ENCODE measurements at places on chromosomes 2 and 18.

GRCh38 chr2:62787386-62787785 is 81.9 kb downstream of the EHBP1 start:
- DNase-seq = peak; percentile 44

- DNase-seq = no peak
Observed at GRCh38 chr2:33488178-33488690, 11.8 kb downstream of the RASGRP3 start.

GRCh38 chr18:78978349-78979055 is 1.1 kb upstream of the SALL3 start:
- no peak for DNase-seq

DNA sequence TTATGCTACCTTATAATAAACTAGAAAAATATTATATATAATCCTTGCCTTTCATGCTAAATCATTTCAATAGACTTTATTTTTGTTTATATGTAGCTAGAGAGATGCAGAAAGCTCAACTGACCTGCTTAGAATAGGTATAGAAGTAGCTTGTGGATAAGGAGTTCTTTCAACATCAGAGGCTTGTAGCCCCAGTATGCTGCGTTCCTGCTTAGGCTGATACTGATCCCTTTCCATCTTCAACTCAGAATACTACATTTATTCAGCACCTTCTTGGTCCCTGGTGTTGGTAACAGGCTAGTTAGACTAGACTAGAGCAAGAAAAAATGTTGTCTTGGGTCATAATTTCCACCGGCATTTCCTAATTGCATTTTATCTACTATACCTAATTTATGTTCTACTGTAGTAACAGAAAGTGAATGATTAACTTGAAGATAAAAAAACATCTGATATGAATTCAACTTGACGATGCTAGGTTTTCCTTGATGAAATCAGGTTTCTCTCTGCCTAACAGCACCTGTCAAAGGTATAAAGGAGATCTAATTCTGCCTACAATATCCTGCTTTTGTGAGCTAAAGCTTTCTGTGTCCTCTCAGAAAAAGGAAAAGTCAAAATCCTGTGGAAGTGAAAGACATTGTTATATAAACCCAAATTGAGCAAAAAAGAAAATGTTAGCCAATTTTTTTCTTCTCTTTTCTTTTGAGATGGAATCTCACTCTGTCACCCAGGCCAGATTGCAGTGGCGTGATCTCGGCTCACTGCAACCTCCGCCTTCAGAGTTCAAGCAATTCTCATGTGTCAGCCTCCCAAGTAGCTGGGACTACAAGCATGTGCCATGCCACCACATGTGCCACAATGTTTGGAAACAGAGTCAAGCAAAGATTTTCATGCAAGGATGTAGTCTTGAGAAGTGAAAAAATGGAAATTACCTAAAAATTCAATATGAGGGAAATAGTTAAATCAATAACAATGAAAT is 5.8 kb downstream of the PECR start:
- no peak for DNase-seq

DNA sequence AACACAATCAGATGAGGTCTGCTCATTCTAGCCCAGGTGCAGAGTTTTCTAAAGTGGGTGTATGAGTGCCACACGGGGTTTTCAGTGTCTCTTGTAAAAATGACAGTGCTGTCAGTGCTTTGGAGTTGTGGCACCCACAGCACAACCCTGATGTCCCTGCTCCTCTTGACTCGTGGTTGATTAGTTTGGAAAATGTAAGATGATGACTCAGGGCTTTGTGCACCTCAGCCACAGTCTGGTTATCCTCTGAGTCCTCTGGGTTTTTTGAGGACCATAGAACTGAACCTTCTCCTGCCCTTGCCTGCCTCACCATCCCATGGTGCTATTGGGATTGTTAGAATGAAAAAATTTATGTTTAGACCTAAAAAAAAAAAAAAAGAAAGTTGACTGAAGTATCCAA is 105.6 kb downstream of the MYO1B start:
- DNase-seq = no peak

DNA sequence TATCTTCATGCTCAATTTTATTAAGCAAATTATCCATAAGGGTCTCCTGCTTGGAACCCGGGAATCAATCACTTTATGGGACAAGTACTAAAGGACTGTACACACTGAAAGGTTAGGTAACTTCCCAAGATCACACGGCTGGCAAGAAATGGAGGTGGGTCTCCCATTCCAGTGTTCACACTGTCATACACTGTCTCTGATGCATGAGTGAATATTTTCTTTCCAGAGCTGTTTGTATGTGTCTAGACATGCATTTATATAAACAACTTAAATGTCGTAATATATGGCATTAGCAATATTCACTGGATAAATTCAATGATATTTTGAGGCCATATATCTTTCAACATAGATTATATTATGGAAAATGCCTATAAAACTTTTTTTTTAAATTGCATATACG is 223.4 kb downstream of the DYM start:
- no peak for DNase-seq

DNA sequence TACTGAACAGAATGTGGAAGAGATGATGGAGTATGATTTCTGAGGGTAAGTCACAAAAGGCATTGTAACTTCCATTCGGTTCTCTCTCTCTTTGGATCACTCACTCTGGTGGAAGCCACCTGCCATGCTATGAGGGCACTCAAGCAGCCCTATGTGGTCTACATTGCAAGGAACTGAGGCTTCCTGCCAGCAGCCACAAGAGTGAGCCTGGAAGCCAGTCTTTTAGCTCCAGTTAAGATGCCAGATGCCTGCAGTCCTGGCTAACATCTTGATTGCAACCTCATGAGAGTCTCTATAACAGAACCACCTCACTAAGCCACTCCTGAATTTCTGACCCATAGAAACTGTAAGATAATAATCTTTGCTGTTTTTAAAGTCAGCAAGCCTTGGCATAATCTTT is 935.7 kb downstream of the LRP1B start:
- DNase-seq = no peak

- DNase-seq = no peak
Observed at GRCh38 chr2:61512768-61513398, 25.3 kb downstream of the XPO1 start.

GRCh38 chr2:13009027-13009642 is 292.4 kb downstream of the TRIB2 start:
- DNase-seq = no peak

DNA sequence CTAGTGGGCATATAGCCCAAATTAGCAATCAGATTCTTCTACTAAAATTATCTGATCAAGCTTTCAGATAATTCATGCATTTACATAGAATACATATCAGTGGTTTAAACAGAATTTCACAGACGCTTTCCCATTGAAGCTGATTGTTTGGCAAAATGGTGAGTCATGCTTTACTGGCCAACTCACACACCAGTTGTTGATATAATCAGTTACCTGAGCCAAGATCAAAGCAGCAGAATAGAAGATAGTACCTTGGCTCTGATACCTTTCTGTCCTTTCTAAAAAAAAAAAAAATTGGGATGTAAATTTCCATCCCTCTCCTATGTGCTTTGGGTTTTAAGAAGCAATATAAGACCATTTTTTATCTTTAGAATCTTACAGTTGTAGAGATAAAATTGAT is 178.0 kb downstream of the MCFD2 start:
- DNase-seq = peak; percentile 62

DNA sequence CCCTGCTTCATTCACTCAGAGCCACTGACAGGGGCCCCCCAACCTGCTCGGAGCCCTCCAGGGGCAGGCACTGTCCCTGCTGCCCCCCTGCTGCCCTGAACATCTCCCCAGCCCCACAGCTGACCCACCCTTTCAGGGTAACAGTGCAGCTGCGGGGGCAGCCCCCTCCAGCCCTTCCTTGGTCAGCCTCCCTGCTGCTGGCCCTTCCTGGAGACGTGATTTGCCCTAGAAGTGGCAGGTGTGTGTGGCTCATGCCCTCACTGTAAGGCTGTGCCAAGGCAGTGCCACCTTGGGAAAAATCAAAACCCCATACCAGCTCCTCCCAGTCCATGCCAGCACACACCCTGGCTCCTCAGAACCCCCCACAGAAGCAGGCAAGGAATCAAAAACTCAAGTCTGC is 184.2 kb upstream of the HDAC4 start:
- DNase-seq = no peak

DNA sequence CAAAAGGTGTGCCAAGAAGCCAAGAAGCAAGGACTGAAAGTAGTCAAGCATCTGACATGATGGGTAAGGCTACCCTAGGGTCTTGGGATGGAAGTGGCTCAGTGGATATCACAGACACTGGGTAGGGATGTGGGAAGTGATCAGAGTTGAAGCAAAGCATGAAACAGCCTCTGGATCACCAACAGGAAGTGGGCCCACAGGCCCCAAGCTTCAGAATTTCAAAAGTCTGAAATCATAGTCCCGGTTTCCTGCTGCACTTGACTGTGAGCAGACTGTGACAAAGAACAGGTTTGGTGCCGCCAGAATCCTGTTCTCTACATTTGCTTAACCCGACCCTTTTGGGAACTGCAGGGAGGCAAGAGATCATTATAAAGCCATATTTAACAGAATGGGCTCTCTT is 57.4 kb downstream of the SP100 start:
- DNase-seq = no peak

GRCh38 chr2:151269798-151270568 is 8.3 kb upstream of the RBM43 start:
- no peak for DNase-seq

GRCh38 chr2:126315828-126316227 is 340.1 kb upstream of the GYPC start:
- DNase-seq = no peak

DNA sequence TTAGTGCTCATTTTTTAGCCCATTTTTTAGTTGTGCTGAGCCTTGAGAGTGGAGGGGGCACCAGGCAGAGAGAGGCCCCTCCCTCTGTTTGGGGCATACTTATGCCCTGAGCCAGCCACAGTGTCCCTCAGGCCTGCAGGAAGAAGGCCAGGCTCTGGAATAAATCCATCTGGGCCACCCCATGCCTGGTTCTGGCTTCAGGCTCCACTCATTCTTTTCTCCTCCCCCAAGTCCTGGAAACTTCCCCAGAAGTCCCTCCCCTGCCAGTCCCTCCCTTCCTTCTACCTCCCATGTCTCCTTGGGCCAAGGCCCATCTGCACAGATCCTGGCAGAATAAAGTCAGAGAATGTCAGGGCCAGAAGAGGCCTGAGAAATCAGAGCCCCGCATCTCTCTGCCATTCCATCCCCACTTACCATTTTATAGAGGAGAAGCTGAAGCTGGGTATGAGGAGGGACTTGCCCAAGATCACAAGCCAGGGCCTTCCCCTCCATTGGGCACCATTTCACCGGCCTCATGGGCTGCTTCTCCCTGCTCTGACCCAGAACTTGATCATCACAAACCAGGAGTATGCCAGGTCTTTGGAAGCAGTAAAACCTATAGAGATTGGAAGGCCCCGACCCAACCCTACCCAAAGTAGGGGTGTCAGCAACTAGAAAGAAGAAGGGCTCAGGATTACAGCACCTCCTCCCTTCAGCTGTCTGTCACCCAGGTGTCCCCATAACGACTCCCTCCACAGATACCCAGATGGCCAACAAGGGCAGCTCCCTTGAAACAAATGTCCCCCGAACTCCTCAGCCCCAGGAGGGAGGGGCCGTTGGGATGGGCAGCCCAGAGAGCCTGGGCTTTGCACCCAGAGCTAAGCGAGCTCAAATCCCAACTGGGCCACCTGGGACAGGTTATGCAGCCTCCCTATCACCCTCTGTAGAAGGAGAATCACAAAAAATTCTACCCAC is 108.4 kb downstream of the POLR1A start:
- no peak for DNase-seq

- DNase-seq = no peak
Observed at GRCh38 chr2:187497858-187498463, 49.9 kb upstream of the CALCRL start.

DNA sequence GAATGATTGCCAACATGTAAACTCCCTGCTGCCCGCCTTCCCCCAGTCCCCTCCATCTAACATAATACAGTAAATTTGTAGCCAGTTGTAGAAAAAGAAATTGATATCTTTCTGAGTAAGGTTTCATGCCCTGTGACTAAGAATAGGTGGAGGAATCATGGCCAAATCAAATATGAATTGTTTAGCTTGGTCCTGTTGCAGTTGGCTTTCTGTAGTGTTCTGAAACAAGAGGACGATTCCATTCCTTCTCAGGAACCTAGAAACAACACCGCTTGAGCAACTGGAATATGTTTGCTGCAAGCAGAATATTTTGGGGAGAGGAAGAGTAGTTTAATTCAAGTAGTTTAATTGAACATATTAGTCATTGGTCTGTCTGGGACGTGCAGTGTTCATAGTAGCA is 7.0 kb upstream of the DRC1 start:
- DNase-seq = no peak

DNA sequence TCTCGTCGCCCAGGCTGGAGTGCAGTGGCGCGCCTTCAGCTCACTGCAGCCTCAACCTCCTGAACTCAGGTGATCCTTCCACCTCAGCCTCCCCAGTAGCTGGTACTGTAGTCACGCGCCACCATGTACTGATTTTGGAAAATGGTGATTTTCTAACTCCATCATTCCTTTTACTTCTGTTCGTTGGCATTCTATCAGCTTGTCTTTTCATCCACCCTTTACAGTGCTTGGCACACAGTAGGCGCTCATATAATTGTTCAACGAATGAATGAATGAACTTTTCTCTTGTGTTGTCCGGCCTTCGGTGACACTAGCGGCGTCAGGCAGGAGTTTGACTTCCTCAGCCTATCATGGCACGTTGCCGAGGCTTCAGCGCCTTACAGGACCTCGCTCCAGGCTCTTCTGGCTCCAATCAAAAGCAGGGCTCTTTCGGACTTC is 373 bp upstream of the MTHFD2 start:
- no peak for DNase-seq

- no peak for DNase-seq
Observed at GRCh38 chr18:75086494-75087034, 122.4 kb downstream of the PTGR3 start.

DNA sequence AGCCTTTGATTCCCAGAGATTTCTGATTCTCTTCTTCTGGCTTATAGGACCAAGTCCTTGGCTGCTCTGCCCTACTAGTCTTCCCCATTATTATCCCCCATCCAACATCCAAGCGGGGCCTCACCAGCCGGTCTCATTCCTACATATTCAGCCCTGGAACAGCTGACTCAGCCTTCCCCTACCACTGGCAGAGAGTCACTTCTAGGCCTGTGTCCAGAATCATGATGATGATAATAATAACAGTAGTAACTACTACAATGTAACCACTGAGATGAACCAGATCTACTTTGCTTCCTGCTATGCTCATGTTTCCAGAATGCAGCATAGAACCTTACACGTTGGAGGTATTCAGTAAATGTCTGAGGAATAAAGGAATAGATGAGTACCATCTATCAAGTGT is 295.2 kb downstream of the SRBD1 start:
- DNase-seq = no peak

GRCh38 chr18:13984080-13984479 is 68.7 kb upstream of the MC2R start:
- no peak for DNase-seq

Data from DMS153 (cell line).